Mesendoderm (in vitro differentiated cells): ENCODE measurements at places on chromosomes 3 and 15.

DNA sequence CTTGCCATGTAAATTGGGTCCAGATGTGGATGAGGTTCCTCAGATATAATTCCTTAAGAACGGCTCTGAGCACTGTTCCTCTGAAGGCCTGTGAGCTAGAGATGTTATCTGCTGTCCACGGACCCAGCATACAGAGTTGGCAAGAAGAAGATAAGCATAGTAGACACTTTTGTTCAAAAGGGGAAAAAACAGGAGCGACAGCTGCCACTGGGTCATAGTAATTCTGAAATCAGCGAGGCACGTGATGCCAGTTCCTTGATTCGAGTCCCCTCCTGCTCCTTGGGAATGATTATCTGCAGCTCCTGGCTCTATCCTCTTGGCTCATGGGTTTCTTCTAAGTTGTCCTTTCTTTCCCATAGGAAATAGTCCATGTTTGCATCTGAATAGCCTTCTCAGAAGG lies 2.5 kb upstream of the RAB7A start:
- no peak overlapping the region for H3K4me3 ChIP-seq
- H3K27me3 ChIP-seq: no peaks in the 10 kb centered on the region
- H3K4me1 ChIP-seq: peaks cover 8% of the 10 kb centered on the region
- no peak for DNase-seq

- peak; percentile 78 for DNase-seq
- H3K4me3 ChIP-seq: no peak overlapping the region
- no peaks in the 10 kb centered on the region for H3K36me3 ChIP-seq
- H3K27ac ChIP-seq: no peak overlapping the region
- peaks cover 5% of the 10 kb centered on the region for H3K4me1 ChIP-seq
Observed at GRCh38 chr15:40320931-40321371, 2.5 kb upstream of the INAFM2 start.

- H3K36me3 ChIP-seq: no peaks in the 10 kb centered on the region
- H3K4me1 ChIP-seq: no peaks in the 10 kb centered on the region
- no peak for DNase-seq
- no peak overlapping the region for H3K27ac ChIP-seq
- H3K27me3 ChIP-seq: no peaks in the 10 kb centered on the region
- H3K4me3 ChIP-seq: no peak overlapping the region
Observed at GRCh38 chr3:134299888-134300206, 49.2 kb upstream of the RYK start.

DNA sequence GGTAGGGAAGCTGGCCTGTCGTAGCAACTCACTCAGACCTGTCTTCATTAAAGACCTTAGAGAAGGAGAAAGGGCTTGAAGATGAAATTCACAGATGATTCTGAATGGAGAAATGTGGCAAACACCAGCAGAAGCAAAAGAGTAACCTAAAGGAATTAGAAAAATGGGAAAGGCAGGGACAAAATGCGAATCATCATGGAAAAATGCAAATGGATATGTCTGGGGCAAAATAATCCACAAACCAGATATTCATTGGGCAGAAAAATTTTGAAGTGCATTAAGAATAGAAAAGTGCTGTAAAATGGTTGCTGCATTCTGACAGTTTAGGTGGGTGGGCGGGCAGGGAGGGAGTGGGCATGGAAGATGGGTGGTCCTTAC lies 156.9 kb upstream of the RASGRP1 start:
- H3K36me3 ChIP-seq: no peaks in the 10 kb centered on the region
- H3K27me3 ChIP-seq: no peaks in the 10 kb centered on the region
- DNase-seq: no peak
- no peak overlapping the region for H3K4me3 ChIP-seq
- H3K27ac ChIP-seq: no peak overlapping the region

GRCh38 chr15:81052046-81052445 lies 51.3 kb downstream of the TLNRD1 start:
- no peak for DNase-seq
- H3K4me1 ChIP-seq: no peaks in the 10 kb centered on the region
- H3K4me3 ChIP-seq: no peak overlapping the region
- H3K27ac ChIP-seq: no peak overlapping the region
- H3K36me3 ChIP-seq: no peaks in the 10 kb centered on the region

DNA sequence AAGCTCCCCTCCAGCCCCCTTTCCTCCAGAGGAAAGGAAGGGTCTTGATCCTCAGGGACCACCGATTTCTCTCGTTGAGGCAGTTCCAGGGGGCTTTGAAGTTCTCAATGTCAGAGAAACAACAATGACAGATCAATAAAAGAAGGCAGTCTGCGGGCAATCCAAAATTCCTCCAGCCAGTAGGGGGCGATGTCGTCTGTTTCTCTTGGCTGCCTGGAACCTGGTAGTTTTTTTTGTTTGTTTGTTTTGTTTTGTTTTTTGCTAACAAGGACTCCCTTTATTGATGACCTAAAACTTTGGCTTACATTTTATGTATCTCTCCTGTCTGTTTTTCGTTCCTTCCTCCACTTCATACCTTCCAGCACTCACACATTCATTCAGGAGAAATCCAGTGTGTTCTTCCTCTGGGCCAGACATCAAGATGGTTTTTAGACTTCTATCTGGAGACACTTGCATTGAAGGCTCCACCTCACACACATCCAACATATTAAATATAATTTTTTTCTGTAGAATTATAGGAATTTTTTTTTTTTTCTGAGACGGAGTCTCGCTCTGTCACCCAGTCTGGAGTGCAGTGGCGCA lies 276.6 kb downstream of the RPLP1 start:
- H3K27me3 ChIP-seq: no peaks in the 10 kb centered on the region
- no peak overlapping the region for H3K27ac ChIP-seq
- no peaks in the 10 kb centered on the region for H3K36me3 ChIP-seq
- no peak overlapping the region for H3K4me3 ChIP-seq

DNA sequence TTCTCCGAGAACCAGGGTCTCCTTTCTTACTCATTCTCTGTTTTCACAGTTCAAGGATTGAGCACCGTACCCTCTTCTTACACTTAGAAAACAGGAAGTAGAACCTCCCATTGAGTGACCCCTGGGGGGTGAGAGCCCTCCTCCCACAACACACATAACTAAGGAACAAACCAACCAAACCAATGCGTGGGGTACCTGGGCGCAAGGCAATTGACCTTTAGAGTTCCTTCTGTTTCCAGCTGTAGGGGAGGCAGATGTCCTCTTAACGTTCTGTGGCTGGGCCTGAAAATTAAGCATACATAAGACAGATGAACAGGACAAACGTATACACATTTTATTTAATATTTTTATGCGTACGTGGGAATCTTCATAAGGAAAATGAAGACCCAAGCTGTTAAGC lies 33.5 kb upstream of the TIMP4 start:
- no peak overlapping the region for H3K27ac ChIP-seq
- no peak overlapping the region for H3K4me3 ChIP-seq
- H3K4me1 ChIP-seq: peaks cover 4% of the 10 kb centered on the region
- DNase-seq: no peak
- no peaks in the 10 kb centered on the region for H3K27me3 ChIP-seq

DNA sequence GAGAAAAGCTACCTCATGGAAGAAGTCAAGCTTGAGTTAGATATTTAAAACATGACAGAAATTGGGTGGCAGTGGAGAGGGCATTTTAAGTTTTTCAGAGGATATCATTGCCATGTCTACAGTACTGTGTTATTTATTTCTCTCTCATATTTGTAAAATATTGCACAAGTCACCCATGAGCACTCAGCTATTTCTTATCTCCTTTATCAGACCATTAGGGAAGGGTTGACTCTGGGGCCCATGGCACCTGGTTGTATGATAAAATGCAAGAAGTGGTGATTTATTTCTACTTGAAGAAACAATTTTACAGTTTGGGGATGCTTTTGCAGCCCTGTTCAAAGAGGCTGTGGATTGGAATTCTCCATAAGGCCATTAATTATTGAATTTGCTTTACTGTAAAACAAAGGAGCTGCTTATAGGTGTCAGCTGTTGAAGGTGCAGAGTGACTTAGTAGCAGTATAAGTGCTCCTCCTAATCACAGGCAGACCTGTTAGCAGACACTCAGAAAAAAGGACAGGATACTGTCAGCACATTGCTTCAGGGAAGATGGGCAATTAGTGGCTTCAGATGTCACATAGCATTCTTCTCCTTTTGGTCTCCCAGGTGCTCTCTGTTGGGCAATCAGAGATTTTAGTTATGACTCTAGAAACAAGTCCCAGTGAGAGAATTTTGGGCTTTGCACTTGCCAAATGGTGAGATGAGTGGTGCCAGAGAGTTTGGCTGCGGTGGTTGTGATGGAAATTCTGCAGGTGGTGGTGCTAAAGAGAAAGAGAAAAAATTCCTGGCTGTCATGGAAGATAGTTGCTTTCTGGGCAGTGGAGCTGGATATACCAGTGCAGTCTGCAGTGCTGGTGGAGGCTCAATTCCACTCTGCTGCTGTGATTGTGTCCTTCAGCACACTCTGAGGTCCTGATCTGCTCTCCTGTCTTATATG lies 129.7 kb upstream of the ROPN1 start:
- no peaks in the 10 kb centered on the region for H3K27me3 ChIP-seq
- H3K36me3 ChIP-seq: no peaks in the 10 kb centered on the region
- no peak overlapping the region for H3K27ac ChIP-seq
- no peaks in the 10 kb centered on the region for H3K4me1 ChIP-seq
- no peak for DNase-seq

- H3K36me3 ChIP-seq: no peaks in the 10 kb centered on the region
- H3K27ac ChIP-seq: no peak overlapping the region
- DNase-seq: no peak
- H3K4me3 ChIP-seq: no peak overlapping the region
- no peaks in the 10 kb centered on the region for H3K4me1 ChIP-seq
Observed at GRCh38 chr15:63992300-63992699, 54.0 kb downstream of the DAPK2 start.

GRCh38 chr3:182726258-182727142 lies 66.8 kb upstream of the ATP11B start:
- no peaks in the 10 kb centered on the region for H3K27me3 ChIP-seq
- H3K4me3 ChIP-seq: no peak overlapping the region
- H3K27ac ChIP-seq: peak overlapping the region; percentile 5
- peak; percentile 25 for DNase-seq
- H3K4me1 ChIP-seq: peaks cover 2% of the 10 kb centered on the region

DNA sequence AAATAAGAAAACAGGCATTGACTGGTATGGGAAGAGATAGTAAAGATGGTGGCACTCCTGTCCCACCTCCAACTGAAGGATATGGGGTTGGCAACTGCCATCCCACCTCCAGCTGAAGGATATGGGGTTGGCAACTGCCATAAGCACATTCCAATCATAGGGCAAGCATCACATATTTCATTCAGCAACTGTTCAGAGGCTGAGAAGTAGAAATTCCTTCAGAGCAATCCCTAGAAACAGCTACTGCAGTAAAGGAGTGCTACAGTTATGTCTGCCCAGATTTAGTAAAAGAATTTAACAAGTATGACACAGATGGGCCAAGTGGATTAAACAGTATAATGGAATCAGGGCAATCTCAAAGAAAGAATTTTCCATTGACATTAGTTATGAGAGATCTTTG lies 156.8 kb downstream of the IMPG2 start:
- no peaks in the 10 kb centered on the region for H3K36me3 ChIP-seq
- no peak overlapping the region for H3K27ac ChIP-seq
- H3K4me1 ChIP-seq: no peaks in the 10 kb centered on the region
- no peak overlapping the region for H3K4me3 ChIP-seq
- no peaks in the 10 kb centered on the region for H3K27me3 ChIP-seq

GRCh38 chr3:180036671-180037455 lies at the start of gene PEX5L:
PEX5L (minus strand) TSS chr3:180036937; CDS start chr3:180036599, 338 bp downstream.
- no peaks in the 10 kb centered on the region for H3K4me1 ChIP-seq
- H3K27ac ChIP-seq: no peak within 1 kb of the TSS
- DNase-seq: peak; percentile 87
- no peaks in the 10 kb centered on the region for H3K36me3 ChIP-seq
- H3K4me3 ChIP-seq: peak within 1 kb of the TSS; percentile 29

DNA sequence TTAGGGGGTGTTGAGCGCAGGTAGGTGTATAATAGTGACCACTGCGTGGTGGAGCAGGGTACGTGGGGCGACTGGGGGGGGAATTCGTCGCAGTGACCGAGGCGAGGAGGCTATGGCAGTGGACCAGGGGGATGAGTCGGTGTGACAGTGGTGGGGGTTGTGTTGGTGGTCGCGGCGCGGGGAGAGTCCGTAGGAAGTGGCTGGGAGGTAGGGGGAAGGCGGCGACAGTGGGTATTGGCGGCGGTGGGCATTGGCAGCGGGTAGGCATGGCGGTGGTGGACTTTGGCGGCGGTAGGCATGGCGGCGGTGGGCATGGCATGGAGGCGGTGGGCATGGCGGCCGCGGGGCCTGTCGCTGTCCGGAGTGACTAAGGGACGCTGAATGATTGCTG lies 739 bp downstream of the SNRPN start:
- H3K27me3 ChIP-seq: no peaks in the 10 kb centered on the region
- H3K4me1 ChIP-seq: no peaks in the 10 kb centered on the region
- H3K4me3 ChIP-seq: peak overlapping the region; percentile 96
- no peaks in the 10 kb centered on the region for H3K36me3 ChIP-seq

- H3K27ac ChIP-seq: no peak overlapping the region
- no peaks in the 10 kb centered on the region for H3K27me3 ChIP-seq
- H3K4me1 ChIP-seq: no peaks in the 10 kb centered on the region
- no peak for DNase-seq
- no peak overlapping the region for H3K4me3 ChIP-seq
Observed at GRCh38 chr3:79844176-79844575, 76.4 kb upstream of the ROBO1 start.

GRCh38 chr3:71964170-71964569 lies 179.2 kb upstream of the PROK2 start:
- no peaks in the 10 kb centered on the region for H3K27me3 ChIP-seq
- H3K36me3 ChIP-seq: no peaks in the 10 kb centered on the region
- peaks cover 2% of the 10 kb centered on the region for H3K4me1 ChIP-seq
- H3K4me3 ChIP-seq: no peak overlapping the region
- no peak for DNase-seq

DNA sequence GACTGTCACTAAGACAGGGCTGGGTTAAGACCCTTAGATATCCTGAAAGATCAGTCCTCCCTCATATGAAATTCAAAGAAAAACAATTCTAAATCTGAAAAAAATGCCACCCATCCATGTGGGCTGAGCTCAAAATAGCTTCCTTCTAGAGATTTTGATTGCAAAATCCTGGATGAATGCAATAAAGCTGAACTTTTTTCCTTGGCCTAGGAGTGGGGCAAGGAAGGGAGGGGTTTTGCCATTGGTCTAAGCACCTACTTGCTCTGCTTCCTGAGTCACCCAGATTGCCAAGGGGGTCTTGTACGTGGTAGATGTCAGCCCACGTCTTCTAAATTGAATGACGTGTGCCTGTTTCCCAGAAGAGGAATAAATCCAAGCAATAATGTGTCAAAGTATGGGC lies 15.3 kb upstream of the SMAD3 start:
- DNase-seq: no peak
- H3K36me3 ChIP-seq: no peaks in the 10 kb centered on the region
- H3K27me3 ChIP-seq: no peaks in the 10 kb centered on the region
- no peak overlapping the region for H3K27ac ChIP-seq

GRCh38 chr15:59250249-59250648 lies 43.6 kb downstream of the LDHAL6B start:
- H3K4me1 ChIP-seq: no peaks in the 10 kb centered on the region
- H3K27me3 ChIP-seq: no peaks in the 10 kb centered on the region
- no peak overlapping the region for H3K27ac ChIP-seq
- no peak overlapping the region for H3K4me3 ChIP-seq
- no peak for DNase-seq
- no peaks in the 10 kb centered on the region for H3K36me3 ChIP-seq

- H3K27ac ChIP-seq: no peak overlapping the region
- H3K4me3 ChIP-seq: no peak overlapping the region
- no peaks in the 10 kb centered on the region for H3K36me3 ChIP-seq
Observed at GRCh38 chr15:92320012-92320699, 73.5 kb upstream of the ST8SIA2 start.
